ENCODE measurements at places on chromosomes 13 and 19.

- DNase-seq: no peak
These were observed 15.2 kb upstream of the F7 start for GRCh38 chr13:113090415-113090770.

DNA sequence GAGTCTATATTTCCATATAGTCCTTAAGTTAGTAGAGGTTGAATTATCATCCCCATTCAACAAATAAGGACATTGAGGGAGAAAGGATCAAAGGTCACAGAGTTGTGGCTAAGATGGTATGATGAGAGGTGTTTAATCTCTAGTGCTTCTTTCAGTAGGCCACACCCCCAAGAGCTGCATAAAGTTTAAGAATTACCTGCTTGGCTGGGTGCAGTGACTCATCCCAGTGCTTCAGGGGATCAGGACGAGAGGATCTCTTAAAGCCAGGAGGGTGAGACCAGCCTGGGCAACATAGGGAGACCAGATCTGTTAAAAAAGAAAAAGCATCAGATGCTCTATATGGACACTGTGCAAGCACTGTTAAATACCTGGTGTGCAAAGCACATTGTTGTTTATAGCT is 560.0 kb upstream of the KLHL1 start:
- DNase-seq: no peak

DNA sequence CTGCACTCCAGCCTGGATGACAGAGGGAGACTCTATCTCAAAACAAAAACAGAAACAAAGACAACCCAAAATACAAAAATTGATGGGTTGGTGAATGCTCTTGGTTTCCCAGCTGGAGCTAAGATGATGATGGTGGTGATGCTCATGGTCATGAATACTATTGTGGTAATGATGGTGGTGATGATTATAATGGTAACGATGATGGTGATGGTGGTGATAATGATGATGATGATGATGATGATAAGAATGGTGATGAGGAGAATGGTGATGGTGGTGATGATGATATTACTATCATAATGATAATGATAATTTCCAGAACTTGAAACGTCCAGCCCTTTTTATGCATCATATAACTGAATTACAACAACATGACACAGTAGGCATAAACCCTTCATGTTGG is 40.1 kb downstream of the VAV1 start:
- no peak for DNase-seq

DNA sequence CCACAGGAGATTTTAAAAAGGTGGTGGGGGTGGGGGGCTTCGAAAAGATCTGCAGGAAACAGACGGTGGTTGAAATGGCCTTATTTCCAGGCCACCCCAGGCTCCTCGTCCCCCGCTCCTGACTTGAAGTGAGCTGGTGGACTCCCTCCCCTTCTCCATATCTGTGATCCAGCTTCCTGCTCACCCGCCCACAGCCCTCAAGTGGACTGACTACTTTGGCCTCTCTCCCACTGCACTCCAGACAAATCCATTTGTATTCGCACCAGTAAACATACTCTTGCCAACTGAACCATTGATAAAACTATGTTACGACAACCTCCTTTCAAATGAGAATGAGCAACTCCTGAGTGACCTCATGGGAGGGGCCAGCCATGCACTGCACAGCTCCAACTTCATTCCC is 259.5 kb downstream of the COL4A1 start:
- DNase-seq: no peak

DNA sequence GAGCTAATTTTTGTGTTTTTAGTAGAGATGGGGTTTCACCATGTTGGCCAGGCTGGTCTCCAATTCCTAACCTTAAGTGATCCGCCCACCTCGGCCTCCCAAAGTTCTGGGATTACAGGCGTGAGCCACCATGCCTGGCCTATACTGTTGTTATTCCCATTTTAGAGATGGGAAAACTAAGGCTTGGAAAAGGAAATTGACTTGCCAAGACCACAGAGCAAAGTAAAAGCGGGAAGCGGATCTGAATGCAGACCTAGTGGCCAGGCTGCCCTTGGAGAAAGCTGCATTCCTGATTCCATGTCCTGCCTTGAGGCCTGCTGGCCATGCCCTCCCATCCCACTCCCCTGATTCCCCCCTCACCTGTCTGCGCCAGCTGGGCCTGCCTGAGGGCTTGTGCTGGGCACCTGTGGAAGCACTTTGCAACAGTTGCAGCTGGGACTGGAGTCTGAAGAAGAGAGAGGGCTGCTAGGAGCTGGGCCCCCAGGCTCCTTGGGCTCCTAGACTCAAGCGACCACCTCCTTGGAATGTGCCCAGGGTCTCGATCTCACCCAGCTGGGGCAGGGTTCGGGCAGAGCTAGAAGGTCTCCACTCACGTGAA is 5.7 kb downstream of the PALM3 start:
- DNase-seq: no peak

GRCh38 chr19:45768655-45768983 is 433 bp downstream of the SIX5 start:
- no peak for DNase-seq

GRCh38 chr13:93222976-93223375 is 3.6 kb upstream of the GPC6 start:
- no peak for DNase-seq

- no peak for DNase-seq
These were observed 12.3 kb upstream of the RASA3 start for GRCh38 chr13:114144606-114145244.

DNA sequence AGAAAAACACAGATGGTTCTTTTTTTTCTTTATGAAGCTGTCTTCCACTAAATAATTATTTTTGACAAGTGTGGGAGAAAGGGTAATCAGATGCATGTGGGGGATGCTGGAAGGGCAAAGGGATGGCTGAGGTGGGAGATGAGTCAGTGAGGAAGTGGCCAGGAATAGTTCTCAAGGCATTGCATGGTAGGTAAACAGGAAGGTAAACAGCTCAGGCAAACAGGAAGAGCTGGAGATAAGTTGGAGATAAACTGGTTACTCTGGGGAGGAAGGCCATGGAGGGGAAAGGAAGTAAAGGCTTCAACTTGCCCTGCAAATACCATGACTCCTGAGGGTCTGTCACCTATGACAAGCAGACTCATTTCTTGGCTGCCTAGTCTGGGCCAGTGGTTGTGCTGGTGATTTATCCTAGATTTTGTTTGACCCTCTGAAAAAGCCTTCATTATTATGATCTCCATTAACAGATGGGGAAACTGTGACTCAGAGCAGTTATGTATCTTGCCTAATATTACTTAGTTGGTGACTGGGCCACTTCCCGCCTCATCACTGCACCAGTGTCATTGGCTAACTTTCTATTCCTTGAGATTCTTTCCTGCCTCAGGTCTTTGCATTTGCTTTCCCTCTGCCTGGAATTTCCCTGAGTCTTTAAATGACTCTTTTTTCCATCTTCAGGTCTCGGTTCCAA is 17.1 kb downstream of the ACTL9 start:
- no peak for DNase-seq

DNA sequence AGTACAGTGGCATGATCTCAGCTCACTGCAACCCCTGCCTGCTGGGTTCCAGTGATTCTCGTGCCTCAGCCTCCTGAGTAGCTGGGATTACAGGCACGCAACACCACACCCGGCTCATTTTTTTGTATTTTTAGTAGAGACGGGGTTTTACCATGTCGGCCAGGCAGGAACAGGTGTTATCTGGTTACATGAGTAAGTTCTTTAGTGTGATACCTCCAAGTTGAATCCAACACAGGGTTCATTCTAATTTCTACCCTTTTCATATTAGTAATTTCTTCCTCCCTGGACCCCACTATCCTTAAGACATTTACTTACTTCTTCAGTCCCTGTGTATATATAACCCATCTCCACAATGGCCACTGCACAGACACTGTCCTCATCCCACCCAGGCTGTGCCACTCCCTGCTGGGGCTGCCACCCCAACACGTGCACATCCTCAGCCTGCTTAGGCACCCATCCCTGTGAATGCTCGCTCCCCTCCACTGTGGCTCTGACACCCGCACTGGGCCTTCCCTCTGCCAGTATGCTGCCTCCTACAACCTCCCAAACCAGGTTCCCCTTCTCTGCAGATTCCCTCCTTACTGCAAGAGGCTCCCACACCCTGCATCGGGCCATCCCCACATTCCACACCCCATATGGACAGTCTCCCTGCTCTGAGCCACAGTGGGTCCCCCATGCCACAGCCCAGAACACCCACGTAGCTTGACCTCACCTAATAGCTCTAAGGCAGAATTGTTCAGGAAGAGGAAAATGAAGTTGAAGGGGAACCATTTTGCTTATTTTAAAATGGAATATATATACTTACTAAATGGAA is 147.1 kb downstream of the TBC1D4 start:
- DNase-seq: no peak

- DNase-seq: no peak
These were observed 9.7 kb downstream of the YJU2 start for GRCh38 chr19:4256563-4256962.

- DNase-seq: no peak
These were observed 481.7 kb upstream of the PRR20A start for GRCh38 chr13:56659041-56659471.

DNA sequence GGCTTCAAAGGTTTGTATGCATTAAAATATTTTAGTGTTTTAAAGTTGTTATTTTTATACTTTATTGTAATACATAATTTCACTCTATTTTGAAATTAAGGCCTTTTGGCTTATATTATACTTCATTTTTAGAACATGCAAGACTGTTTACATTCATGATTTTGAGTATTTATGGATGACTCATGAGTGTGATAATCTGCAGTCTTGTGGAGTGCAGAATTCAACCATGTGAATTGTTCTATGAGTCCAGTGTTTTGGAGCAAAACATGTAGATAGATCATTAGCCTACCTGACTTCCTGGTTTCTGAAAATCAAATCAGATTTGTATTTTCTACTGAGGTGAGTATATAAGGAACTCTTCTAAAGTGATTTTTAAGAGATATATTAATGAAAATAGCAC is 241.8 kb downstream of the PCCA start:
- DNase-seq: no peak

DNA sequence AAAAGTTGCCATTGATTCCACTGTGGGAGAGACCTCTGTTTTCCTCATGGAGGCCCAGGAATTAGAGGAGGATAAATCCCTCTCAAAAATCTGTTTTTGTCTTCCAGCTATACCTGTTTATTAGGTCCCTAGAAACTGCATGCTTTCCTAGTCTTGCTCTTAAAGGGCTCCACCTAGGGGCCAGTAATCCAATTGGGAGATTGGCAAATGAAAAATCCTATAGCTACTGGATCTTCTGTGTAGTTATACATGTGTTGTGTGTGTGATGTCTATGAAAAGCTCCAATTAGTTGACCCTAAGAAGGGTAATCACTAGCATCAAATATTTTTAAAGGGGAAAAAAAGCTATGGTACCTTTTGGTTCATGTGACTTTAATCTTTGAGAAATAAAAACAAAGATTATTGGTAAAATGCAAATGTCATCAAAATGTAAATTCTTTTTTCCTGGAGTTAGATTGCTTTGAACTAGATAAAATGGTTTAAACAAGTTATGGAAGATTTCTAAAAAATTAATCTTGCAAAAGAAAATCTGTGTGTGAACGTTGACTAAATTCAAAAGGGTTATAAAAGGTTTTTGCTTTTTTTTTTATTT is 63.4 kb upstream of the C1QTNF9B start:
- no peak for DNase-seq

GRCh38 chr19:6021878-6022569 is 44.1 kb upstream of the RANBP3 start:
- no peak for DNase-seq

- DNase-seq: no peak
These were observed 2.5 kb upstream of the FBXL3 start for GRCh38 chr13:77029436-77029835.

- DNase-seq: no peak
These were observed 4.8 kb downstream of the USPL1 start for GRCh38 chr13:30622551-30622950.

- DNase-seq: no peak
These were observed 448.2 kb downstream of the LIG4 start for GRCh38 chr13:107767119-107767518.

- no peak for DNase-seq
These were observed 16.6 kb upstream of the LRP3 start for GRCh38 chr19:33177417-33177979.

DNA sequence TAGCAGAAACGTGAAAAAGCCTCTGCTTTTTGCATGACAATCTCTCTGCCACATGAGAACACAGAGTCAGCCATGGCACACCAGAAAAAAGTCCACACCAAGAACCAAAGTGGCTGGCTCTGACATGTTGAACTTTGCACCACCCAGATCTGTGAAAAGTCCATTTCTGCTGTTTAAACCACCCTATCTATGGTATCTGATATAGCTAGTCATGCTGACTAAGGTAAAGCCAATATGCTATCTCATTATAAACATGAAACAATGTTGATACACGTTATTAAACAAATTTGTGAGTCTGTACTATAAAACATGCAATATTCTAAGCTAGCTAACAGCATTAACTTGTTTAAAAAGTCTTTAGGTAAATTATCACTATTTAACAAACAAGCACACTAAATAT is 21.0 kb upstream of the ZNF432 start:
- no peak for DNase-seq

- DNase-seq: peak; percentile 98
These were observed 6.4 kb downstream of the AXL start for GRCh38 chr19:41225238-41226052.

GRCh38 chr13:112725346-112726015 is 35.6 kb downstream of the ATP11A start:
- no peak for DNase-seq

DNA sequence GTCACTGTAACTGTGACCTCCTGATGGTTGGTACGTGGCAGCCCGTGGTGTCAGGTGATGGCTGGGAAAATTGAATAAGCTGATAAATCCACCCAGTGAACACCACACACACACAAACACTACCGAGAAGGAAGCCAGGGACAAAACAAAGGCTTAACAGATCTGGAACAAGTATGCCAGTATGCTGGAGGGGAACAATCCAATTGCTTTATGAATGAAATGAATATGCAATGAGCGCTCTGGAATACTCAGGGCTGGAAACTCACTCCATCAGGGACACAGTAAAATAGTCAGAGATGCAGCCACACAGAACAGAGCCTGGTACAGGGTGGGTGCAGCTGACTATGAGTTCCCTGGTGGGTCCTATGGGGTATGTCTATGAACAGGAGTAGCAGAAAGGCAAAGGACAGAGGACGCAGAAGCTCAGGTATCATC is 16.7 kb downstream of the TMTC4 start:
- DNase-seq: no peak

GRCh38 chr13:31081316-31081715 is 80.4 kb downstream of the HSPH1 start:
- DNase-seq: no peak

All from HS-5 (cell line).